ENCODE measurements at places on chromosomes 4 and X. TPM values are rescaled to one million over a fixed set of nuclear protein-coding genes. Genes with fewer than 3 reads are reported as not detected.

ARHGEF6 gene
- total RNA-seq = 2.7 TPM

BMPR1B gene
- 26.8 TPM for total RNA-seq

ZCCHC13 gene
- total RNA-seq = not detected

VSIG4 gene
- total RNA-seq = not detected

UGDH gene
- 111 TPM for total RNA-seq

KLB gene
- not detected for total RNA-seq

SSX2 gene
- not detected for total RNA-seq

KCND1 gene
- 1.2 TPM for total RNA-seq

AVPR2 gene
- total RNA-seq = not detected

CT83 gene
- not detected for total RNA-seq

ASB12 gene
- total RNA-seq = 0.61 TPM

DSPP gene
- not detected for total RNA-seq

MAGEC2 gene
- total RNA-seq = not detected

SMIM10L2A gene
- 3.5 TPM for total RNA-seq

DCAF8L2 gene
- not detected for total RNA-seq

USP51 gene
- 9.4 TPM for total RNA-seq

F9 gene
- not detected for total RNA-seq

IL2 gene
- total RNA-seq = not detected

TRO gene
- total RNA-seq = 106 TPM

CLDN22 gene
- not detected for total RNA-seq

AFM gene
- not detected for total RNA-seq

FAM184B gene
- 0.16 TPM for total RNA-seq

LETM1 gene
- 59.5 TPM for total RNA-seq

KLHL4 gene
- total RNA-seq = 2.7 TPM

ARSJ gene
- 0.89 TPM for total RNA-seq

ANXA10 gene
- total RNA-seq = not detected

NALF2 gene
- 5.7 TPM for total RNA-seq
